Activated CD4-positive, alpha-beta T cell treated with anti-CD3 and anti-CD28 coated beads, Interleukin-2, amount 10 ng/mL, durations not matched to agents 24 days and 14 days (primary cell): ENCODE measurements at places on chromosomes 4 and X. TPM values are rescaled to one million over a fixed set of nuclear protein-coding genes. Genes with fewer than 3 reads are reported as not detected.

DNA sequence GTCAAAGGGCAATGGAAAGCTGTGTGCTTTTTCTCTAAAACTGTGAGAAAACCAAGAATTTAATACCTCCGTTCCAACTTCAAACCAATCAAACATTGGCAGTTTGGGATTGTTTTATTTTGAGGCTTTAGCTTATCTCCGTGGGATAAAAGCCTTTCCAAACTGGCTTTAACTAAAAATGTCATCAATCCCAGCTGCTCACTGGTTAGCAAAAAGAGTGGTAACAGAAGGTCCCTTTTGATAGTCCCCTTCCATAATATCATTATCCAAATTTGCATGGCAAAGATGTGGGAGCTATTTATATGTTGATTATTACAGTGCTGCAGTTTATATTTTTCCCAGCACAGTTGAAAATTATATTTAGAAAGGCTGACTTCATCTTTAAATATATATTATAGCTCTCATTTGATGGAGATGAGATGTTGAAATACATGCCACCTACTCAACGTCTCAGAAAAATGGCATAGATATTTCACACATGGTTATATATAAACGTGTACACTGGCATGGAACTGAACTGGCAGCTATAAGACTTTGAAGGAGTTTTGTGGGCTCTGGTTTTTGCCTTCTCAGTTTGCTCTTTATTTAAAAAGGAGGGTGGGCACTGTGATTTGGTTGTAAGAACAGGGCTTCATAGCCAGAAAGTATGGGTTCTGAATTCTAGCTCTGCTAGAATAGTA, 707.1 kb upstream of the SLIT2 start:
- H3K4me1 ChIP-seq = no peaks in the 10 kb centered on the region
- H3K4me3 ChIP-seq = no peak overlapping the region
- no peaks in the 10 kb centered on the region for H3K36me3 ChIP-seq
- DNase-seq = no peak
- H3K27me3 ChIP-seq = no peaks in the 10 kb centered on the region

GRCh38 chr4:62135565-62136156, 935.5 kb downstream of the ADGRL3 start:
- H3K4me3 ChIP-seq = no peak overlapping the region
- no peaks in the 10 kb centered on the region for H3K27me3 ChIP-seq
- no peak overlapping the region for H3K27ac ChIP-seq
- H3K4me1 ChIP-seq = no peaks in the 10 kb centered on the region

Gene TCEAL7
- not detected in 2 replicates for total RNA-seq

DNA sequence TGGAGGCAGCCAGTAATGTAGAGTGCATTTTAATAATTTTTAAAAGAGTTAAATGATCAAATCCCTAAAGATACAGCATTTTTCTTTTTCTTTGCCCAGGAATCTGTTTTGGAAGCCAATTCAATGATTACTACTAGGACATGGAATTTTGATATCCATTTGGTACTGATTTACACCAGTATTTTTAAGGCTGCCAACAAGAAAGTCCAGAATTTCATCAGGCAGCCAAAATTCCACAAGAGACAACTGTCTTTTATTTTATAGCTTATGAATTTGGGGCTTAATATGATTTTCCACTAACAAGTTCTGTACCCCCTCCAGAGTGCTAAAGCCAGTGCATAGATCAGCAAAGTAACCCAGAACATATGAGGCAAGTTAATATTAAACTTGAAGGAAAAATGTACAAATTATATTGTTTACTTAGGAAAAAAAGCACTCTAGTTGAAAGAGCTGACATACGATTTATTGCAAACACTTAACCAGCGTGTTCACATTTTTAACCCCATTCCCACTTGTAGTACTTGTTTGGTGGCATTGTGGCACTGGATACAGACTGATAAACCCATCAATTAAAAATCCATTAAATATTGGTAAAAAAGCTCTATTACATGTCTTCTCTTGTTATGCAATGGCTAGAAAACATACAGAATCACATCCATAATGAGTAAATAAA, 259.7 kb downstream of the DCHS2 start:
- no peak overlapping the region for H3K4me3 ChIP-seq
- no peak for DNase-seq
- H3K27me3 ChIP-seq = peaks cover 2% of the 10 kb centered on the region
- H3K4me1 ChIP-seq = no peaks in the 10 kb centered on the region

- no peak overlapping the region for H3K27ac ChIP-seq
- H3K4me1 ChIP-seq = no peaks in the 10 kb centered on the region
- DNase-seq = no peak
- no peaks in the 10 kb centered on the region for H3K27me3 ChIP-seq
- H3K36me3 ChIP-seq = no peaks in the 10 kb centered on the region
These were observed 1472.7 kb downstream of the ARAP2 start for GRCh38 chr4:34771632-34772031.

Gene UGT2A1
- total RNA-seq = not detected in 2 replicates

DNA sequence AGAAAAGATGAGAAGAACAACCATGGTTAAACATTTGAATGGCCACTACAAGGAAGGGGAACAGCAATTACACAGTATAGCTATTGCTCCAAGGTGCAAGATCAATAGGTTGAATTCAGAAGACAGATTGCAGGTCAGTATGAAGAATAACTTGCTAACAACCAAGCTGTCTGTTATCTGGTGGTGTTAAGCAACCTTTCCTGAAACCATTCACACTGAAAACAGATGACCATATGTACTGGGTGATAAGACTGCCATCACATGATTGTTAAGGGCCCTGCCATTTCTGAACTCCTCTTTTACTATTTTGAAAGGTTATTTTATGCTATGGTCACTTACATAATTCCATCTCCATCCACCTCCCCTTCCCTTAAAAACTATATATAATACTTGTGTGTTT, 6.8 kb downstream of the GABRA3 start:
- no peak overlapping the region for H3K4me3 ChIP-seq
- no peaks in the 10 kb centered on the region for H3K27me3 ChIP-seq
- DNase-seq = no peak
- H3K27ac ChIP-seq = no peak overlapping the region
- H3K36me3 ChIP-seq = no peaks in the 10 kb centered on the region

DNA sequence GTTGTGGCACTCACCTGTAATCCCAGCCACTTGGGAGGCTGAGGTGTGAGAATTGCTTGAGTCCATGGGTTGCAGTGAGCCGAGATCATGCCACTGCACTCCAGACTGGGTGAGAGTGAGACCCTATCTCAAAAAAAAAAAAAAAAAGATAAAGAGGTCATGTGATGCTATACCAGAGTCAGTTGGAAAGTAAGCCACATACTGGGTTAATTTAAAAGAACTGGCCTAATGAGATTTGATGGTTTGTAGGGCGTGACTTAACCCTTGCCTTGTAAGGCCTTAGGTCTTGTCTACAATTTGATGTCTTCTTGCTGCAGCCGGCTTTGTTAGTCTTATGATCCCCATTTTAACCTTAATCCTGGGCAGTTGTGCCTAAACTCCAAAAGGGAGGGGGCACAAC, 5.2 kb downstream of the MGST2 start:
- peaks cover 36% of the 10 kb centered on the region for H3K4me1 ChIP-seq
- H3K4me3 ChIP-seq = no peak overlapping the region
- H3K36me3 ChIP-seq = peaks cover 17% of the 10 kb centered on the region
- no peak for DNase-seq

GRCh38 chr4:16875487-16875886, 23.0 kb downstream of the LDB2 start:
- peaks cover 2% of the 10 kb centered on the region for H3K27me3 ChIP-seq
- DNase-seq = no peak
- no peaks in the 10 kb centered on the region for H3K4me1 ChIP-seq
- H3K36me3 ChIP-seq = no peaks in the 10 kb centered on the region
- no peak overlapping the region for H3K4me3 ChIP-seq

Gene CRLF2
- 0.95 and 1.5 TPM in 2 replicates for total RNA-seq

- no peaks in the 10 kb centered on the region for H3K27me3 ChIP-seq
- no peak for DNase-seq
- H3K4me1 ChIP-seq = peaks cover 11% of the 10 kb centered on the region
- no peak overlapping the region for H3K27ac ChIP-seq
- no peak overlapping the region for H3K4me3 ChIP-seq
These were observed 104.8 kb downstream of the ATP11C start for GRCh38 chrX:139828033-139828432.

DNA sequence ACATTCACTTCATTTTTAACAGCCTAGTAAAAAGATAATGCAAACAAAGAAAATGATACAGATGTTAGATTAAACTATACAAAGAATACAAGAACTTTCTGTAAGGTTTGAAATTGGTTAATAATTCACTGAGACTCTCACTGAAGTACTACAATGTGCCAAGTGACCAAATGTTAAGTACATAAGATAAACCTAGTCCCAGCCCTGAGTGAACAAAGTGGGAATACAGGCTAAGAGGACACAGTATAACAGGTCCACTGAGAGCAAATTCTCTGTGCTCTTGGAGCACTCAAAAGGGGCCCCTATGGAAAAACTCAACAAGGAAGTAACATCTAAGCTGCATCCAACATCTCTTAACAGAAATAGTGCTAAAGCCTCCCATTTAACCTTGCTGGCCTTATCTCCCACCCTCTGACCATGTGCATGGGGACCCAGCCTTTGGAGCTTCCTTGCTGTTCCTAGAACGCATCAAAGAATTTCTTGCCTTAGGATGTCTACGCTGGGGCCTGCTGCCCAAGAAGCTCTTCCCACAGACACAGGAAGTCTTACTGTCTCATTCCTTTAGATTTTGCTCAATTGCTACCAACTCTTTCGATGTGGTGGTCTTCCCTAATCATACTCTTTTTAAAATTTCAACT, 113.4 kb downstream of the ZAR1 start:
- H3K4me3 ChIP-seq = no peak overlapping the region
- peaks cover 2% of the 10 kb centered on the region for H3K4me1 ChIP-seq
- no peak for DNase-seq
- no peak overlapping the region for H3K27ac ChIP-seq

GRCh38 chr4:166091912-166092510, 219.0 kb downstream of the TLL1 start:
- no peaks in the 10 kb centered on the region for H3K27me3 ChIP-seq
- no peak overlapping the region for H3K4me3 ChIP-seq
- no peak for DNase-seq
- H3K4me1 ChIP-seq = no peaks in the 10 kb centered on the region

GRCh38 chrX:80120335-80120734, 105.8 kb downstream of the TBX22 start:
- DNase-seq = no peak
- no peaks in the 10 kb centered on the region for H3K4me1 ChIP-seq
- no peak overlapping the region for H3K4me3 ChIP-seq

DNA sequence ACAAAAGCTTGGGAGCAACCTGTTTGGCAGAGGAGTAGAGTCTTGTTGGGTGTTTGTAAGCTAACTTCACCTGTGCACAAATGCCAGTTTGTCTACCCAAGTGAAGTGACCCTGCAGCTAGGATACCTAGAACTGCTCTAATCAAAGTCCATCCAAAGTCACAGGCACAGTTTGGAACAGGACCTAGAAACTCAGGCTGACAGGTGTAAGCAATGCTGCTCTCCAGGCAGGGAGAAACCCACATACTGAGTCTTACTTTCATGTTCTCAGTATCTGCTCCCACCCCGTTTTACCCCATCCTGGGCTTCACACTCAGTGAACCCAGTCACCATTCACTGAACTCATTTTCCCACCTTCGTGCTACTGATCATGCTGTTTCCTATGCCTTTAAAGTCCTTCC, 40.3 kb downstream of the MAML3 start:
- DNase-seq = no peak
- H3K27ac ChIP-seq = no peak overlapping the region
- H3K36me3 ChIP-seq = no peaks in the 10 kb centered on the region
- peaks cover 20% of the 10 kb centered on the region for H3K27me3 ChIP-seq

Gene PNMA6A
- total RNA-seq = 0.70 and 1.2 TPM in 2 replicates

- no peak overlapping the region for H3K4me3 ChIP-seq
- DNase-seq = no peak
These were observed 52.9 kb downstream of the SCLT1 start for GRCh38 chr4:129040471-129040870.

GRCh38 chrX:84340968-84341367, 153.0 kb upstream of the RPS6KA6 start:
- H3K27me3 ChIP-seq = no peaks in the 10 kb centered on the region
- no peak for DNase-seq
- no peaks in the 10 kb centered on the region for H3K36me3 ChIP-seq
- no peaks in the 10 kb centered on the region for H3K4me1 ChIP-seq
- H3K27ac ChIP-seq = no peak overlapping the region

Gene SUPT20HL2
- 0.09 TPM in 1 of 2 replicates, not detected in the other for total RNA-seq

GRCh38 chr4:171846232-171846631, 33.0 kb downstream of the GALNTL6 start:
- no peaks in the 10 kb centered on the region for H3K27me3 ChIP-seq
- no peak overlapping the region for H3K4me3 ChIP-seq
- DNase-seq = peak; percentile 60
- H3K27ac ChIP-seq = no peak overlapping the region
- no peaks in the 10 kb centered on the region for H3K36me3 ChIP-seq

Gene CABS1
- total RNA-seq = not detected in 2 replicates

DNA sequence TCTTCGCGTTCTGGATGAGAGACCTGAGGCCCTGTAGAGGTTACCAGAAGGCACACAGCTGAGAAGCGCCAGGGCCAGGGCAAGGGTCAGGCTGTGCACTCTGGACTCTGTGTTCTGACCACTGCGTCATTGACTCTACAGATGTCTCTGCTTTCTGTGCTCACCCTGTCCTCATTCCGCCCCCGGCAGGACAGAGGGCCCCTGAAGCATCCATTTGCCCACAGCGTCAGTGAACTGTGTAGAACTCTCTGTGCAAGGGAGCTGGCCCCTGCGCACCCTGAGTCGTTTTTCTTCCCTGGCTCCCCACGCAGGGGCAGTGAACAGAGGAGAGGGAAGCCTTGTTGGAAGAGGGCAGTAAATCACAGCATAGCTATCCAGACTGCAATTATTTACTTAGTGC, 6.1 kb upstream of the WAS start:
- H3K27ac ChIP-seq = peak overlapping the region; percentile 93
- H3K4me1 ChIP-seq = peaks cover 14% of the 10 kb centered on the region
- H3K27me3 ChIP-seq = no peaks in the 10 kb centered on the region
- no peak for DNase-seq

Gene GLRA3
- not detected in 2 replicates for total RNA-seq

- DNase-seq = no peak
- peaks cover 2% of the 10 kb centered on the region for H3K36me3 ChIP-seq
- H3K27ac ChIP-seq = no peak overlapping the region
- no peak overlapping the region for H3K4me3 ChIP-seq
- no peaks in the 10 kb centered on the region for H3K27me3 ChIP-seq
These were observed 95.0 kb upstream of the UBQLN2 start for GRCh38 chrX:56468441-56468840.

Gene KLB
- total RNA-seq = not detected in 2 replicates

GRCh38 chrX:12920990-12921389, 14.6 kb downstream of the TLR8 start:
- no peak overlapping the region for H3K27ac ChIP-seq
- no peaks in the 10 kb centered on the region for H3K4me1 ChIP-seq
- no peaks in the 10 kb centered on the region for H3K36me3 ChIP-seq
- H3K4me3 ChIP-seq = no peak overlapping the region
- peaks cover 4% of the 10 kb centered on the region for H3K27me3 ChIP-seq
- DNase-seq = no peak

DNA sequence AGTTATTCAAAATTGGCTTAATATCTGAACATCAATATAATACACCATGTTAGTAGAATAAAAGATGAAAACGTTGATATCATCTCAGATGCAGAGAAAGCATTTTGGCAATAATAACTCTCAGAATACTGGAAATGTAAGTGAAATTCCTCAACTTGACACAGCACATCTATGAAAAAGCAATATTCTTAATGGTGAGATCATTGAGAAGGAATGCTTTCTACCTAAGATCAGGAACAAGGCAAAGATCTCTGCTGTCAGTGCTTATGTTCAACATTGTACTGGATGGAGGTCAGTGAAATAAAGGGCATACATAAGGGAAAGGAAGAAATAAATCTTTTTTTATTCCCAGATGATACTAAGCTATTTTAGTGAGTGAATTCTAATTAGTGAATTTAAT, 40.6 kb downstream of the MRPL1 start:
- H3K4me1 ChIP-seq = peaks cover 10% of the 10 kb centered on the region
- H3K27me3 ChIP-seq = no peaks in the 10 kb centered on the region
- no peak overlapping the region for H3K27ac ChIP-seq
- no peak overlapping the region for H3K4me3 ChIP-seq
- H3K36me3 ChIP-seq = peaks cover 58% of the 10 kb centered on the region
- DNase-seq = no peak
